ENCODE measurements at places on chromosomes 3 and 15. TPM values are rescaled to one million over a fixed set of nuclear protein-coding genes. Genes with fewer than 3 reads are reported as not detected.

The CCR9 gene
- not detected for total RNA-seq

DNA sequence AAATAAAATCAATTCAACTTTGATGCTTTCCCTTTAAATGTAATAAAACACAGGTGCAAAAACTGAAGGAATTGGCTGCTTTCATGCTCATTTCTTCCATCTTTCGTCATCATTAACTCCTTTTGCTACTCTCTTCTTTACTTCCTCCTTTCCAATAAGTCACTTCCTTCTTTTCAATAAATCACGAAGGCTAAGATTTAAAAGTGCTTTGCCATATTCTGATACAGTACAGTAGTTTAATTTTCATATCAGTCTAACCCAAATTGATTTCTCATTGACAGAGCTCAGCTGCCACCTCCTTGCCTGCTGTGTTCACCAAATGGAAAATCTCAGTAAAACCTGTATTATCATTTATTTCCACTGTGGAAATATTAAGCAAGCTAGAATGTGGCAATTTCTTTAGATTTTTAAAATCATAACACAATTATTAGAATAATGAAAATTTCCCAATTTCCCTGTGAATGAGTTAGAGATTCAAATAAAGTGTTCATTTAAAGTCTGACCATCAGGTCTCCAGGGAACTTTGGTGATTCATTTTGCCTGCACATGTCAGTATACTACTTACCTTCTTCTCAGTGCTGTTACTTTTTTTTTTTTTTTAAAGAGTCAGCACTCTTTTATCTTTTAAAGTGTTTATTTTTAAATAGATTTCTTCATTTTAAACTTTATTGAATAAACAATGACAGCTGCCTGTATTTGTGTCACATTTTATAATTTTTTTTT, 41.6 kb downstream of the NANOGP8 start:
- DNase-seq, result no peak
- H3K4me1 ChIP-seq, result no peaks in the 10 kb centered on the region
- no peak overlapping the region for H3K27ac ChIP-seq
- no peaks in the 10 kb centered on the region for H3K36me3 ChIP-seq
- H3K27me3 ChIP-seq, result no peaks in the 10 kb centered on the region

The KIF15 gene
- total RNA-seq, result 1.1 TPM

The LYZL4 gene
- total RNA-seq, result not detected

DNA sequence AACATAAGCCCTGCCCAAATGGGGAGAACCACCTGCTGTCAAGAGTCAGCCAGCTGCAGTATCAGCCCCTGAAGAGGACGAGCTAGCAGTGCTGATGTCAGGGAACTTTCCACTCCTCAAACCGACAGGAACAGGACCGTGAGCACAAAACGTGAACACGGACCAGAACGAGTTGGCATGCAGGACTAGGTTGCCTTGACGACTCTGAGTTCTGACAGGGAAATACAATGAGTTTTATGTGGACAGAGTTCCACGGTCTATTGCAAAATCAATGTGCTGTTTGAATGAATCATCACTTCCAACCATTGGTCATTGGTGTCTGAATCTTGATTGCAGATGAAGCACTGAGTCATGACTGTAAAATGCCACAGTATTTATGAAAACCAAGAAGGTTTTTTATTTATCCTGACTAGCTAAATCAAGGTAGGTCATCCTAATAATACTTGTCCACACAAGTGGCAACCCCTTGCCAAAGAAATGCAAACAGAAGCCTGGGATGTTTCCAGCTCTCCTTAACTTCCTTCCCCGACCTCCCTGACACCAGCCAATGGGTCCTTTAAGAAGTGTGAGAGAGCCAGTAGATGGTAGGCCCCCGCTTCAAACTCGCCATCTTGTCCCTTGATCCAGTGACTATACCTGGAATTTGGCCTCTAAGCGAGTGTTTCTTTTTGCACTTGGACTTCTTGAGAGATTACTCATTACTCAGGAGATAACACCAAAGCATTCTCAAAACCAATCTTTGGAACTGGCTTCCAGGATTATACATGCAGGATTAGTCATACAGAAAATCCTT, 119.6 kb downstream of the ASB7 start:
- no peak overlapping the region for H3K27ac ChIP-seq
- H3K36me3 ChIP-seq, result no peaks in the 10 kb centered on the region
- H3K27me3 ChIP-seq, result no peaks in the 10 kb centered on the region
- H3K4me1 ChIP-seq, result no peaks in the 10 kb centered on the region
- no peak overlapping the region for H3K4me3 ChIP-seq

The JAGN1 gene
- 17.7 TPM for total RNA-seq

The PTPRG gene
- not detected for total RNA-seq

The GNAT1 gene
- total RNA-seq, result not detected

The LRTM1 gene
- total RNA-seq, result not detected

DNA sequence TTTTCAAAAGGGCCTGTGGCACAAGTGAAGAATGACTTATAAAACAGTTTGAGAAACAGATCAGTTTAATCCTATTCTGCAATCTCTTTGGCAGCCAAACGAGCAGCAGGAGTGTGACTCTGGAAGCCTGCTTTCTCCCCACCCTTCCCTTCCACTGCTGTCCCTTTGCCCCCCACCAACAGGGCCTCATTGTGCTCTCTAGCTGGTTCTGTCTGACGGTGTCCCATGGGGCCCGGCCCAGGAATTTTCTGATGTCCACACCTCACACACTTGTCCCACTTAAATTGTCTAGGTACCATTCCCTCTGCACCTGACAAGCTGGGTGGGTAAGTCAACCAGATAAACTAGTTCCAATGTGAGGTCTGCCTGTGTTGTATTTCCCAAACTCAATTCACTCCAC, 16.4 kb downstream of the SLCO2A1 start:
- no peak overlapping the region for H3K27ac ChIP-seq
- no peaks in the 10 kb centered on the region for H3K4me1 ChIP-seq
- peaks cover 2% of the 10 kb centered on the region for H3K27me3 ChIP-seq
- H3K36me3 ChIP-seq, result no peaks in the 10 kb centered on the region

GRCh38 chr15:89646416-89647141, 8.7 kb downstream of the KIF7 start:
- H3K27me3 ChIP-seq, result no peaks in the 10 kb centered on the region
- H3K4me1 ChIP-seq, result no peaks in the 10 kb centered on the region
- no peak overlapping the region for H3K27ac ChIP-seq
- H3K36me3 ChIP-seq, result no peaks in the 10 kb centered on the region
- DNase-seq, result no peak

The MYNN gene
- 25.9 TPM for total RNA-seq

DNA sequence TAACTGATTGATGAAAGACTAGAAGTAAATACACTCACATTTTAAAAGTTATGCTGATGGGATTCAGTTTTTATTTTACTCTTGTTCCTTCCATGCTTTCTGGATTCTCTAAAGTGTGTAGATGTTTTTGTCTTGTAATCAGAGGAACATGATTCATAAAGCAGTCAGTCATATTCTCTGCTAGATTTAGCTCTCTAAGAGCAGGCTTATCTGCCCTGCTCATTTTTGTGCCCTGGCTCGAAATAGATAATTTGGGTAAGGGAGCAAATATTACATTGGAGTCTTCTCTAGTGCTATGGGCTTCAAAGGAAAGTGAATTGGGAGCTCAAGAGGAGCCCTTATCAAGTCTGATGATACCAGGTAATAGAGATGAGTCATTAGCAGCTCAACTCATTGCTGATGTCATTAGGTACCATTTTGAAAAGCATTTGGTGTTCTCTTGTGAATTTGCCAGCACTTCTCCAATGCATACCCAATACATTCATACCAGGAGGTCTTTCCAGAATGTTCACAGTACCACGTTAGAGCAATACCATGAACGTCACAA, 27.7 kb downstream of the SACM1L start:
- no peaks in the 10 kb centered on the region for H3K4me1 ChIP-seq
- no peak overlapping the region for H3K4me3 ChIP-seq
- DNase-seq, result no peak
- H3K27ac ChIP-seq, result no peak overlapping the region
- no peaks in the 10 kb centered on the region for H3K27me3 ChIP-seq
- H3K36me3 ChIP-seq, result peaks cover 64% of the 10 kb centered on the region

The SLC28A1 gene
- total RNA-seq, result not detected

DNA sequence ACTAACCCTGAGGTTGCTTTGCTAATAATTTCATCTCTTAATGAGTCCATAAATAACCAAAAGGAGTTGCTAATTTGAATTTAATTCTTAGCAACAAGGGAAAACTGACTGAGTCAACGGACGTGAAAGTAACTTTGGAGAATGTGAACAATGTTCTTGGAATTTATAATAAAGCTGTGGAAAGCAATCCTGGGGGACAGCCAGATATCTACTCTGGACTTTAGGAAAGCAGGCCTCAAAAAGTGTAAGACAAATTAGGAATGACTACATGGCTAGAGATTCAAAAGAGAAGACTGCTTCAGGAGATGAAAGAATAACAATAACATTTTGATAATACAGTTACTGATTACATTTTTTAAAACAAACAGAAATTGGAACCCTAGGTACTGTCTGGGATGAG, 318.4 kb upstream of the COL8A1 start:
- no peaks in the 10 kb centered on the region for H3K27me3 ChIP-seq
- H3K4me1 ChIP-seq, result no peaks in the 10 kb centered on the region
- DNase-seq, result no peak
- H3K4me3 ChIP-seq, result no peak overlapping the region
- no peak overlapping the region for H3K27ac ChIP-seq

DNA sequence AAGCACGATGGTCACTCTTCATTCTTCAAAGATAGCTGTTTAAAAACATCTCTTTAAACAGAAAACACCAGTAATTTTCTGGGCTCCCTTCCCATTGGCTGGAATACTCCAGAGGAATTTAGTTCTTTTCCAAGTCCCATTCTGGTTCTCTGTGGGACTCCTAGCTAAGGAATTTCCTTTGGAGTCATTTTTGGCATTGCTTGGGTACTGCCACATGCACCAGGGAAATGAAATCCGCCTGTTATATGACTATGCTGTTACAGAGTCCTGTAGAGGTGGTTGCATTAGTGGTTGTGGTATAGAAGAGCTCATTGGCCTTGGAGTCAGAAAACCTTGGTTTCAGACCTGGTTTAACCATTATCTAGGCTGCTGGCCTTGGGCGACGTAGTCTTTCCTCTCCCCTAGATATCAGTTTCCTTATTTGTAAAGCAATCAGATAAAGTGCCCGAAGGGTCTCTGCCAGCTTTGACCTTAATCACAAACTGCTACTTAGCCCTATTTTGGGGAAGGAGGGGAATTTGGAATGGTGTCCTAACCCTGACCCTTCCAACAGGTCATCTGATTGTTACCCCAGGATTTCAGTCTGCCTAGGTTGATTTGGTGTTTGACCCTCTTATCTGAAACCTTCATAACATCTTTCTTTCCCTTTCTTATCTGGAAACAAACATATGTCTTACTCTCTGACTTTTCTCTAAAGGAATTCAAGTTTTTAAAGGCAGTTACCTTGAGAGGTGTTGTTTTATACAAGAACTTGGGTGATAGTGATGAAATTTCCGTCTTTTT, 13.4 kb downstream of the RTP1 start:
- peaks cover 8% of the 10 kb centered on the region for H3K27me3 ChIP-seq
- H3K4me3 ChIP-seq, result no peak overlapping the region
- DNase-seq, result no peak
- no peaks in the 10 kb centered on the region for H3K4me1 ChIP-seq
- no peak overlapping the region for H3K27ac ChIP-seq

Data from CD4-positive, CD25-positive, alpha-beta regulatory T cell (primary cell).